ENCODE measurements at places on chromosomes 7 and 10.

DNA sequence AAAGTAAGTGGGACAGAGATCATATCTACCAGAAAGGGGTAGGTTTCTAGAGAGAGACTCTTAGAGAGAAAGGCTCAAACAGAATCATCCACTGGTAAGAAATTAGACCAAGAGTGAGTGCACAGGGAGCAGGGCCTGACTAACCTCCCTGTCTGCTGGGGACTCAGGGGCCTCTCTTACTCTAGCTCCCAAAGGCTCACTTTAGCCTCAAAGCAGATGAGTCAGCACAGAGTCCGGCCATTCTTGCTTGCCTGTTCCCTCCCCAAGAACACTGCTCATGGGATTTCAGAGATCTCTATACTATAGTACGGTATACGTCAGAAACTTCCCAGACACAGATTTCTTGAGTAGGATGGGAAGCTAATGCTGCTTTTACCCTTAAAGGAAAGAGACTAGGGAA, 32.7 kb downstream of the RBM28 start:
- no peak for DNase-seq

DNA sequence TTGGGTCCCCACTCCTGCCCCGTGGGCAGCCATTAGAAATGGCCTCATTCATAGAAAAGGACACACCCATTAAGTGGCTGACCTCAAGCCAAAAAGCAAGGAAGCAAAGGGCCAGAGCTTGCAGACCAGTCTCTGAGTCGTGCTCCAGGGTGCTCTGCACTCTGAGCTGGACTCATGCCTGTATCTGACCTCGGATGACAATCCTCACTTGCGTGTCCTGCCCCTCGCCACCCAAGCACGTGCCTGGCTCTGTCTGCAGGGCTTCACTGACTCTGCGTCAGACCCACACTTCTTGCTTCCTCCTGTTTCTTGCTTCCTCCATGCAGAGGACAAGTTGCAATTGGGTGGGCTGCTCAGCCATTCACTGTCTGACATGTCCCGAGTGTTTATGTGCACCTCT, 138.8 kb downstream of the OAT start:
- DNase-seq: no peak

DNA sequence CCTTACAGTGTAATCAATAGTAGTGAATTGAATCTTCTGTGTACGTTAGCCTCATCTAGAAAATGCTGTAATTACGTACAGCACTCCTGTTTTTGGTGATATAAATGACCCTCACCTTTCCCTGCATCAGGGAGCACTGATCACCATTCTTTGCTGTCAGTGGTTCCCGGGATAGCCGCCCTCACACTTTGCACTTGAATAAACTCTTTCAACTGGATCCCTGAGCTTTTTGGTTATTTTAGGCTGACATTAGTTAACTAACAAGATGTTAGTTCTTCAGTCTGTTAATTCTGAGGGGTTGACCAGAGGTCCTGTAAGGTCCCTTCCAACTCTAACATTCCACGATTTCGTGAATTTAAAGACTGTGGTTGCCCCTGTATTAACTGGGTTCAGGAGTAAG, 23.4 kb upstream of the ZC3HAV1 start:
- DNase-seq: no peak

DNA sequence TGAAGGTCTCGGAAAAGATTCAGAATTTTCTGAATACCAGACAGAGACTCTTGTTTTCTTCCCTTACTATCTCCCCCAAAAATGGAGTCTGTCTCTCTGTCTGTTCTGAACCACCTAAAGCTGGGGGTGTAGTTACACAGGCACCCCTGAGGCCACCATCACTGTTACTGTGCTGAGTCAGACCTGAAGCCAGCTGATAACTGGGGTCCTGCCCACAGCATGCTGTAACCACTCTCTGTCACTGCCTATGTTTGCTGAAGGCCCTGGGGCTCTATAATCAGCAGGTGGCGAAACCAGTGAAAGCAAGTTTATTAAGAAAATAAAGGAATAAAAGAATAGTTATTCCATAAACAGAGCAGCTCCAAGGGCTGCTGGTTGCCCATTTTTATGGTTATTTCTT, 575.2 kb upstream of the POT1 start:
- no peak for DNase-seq

- DNase-seq: no peak
Measured at GRCh38 chr7:24574950-24575349, 1.7 kb downstream of the PALS2 start.

DNA sequence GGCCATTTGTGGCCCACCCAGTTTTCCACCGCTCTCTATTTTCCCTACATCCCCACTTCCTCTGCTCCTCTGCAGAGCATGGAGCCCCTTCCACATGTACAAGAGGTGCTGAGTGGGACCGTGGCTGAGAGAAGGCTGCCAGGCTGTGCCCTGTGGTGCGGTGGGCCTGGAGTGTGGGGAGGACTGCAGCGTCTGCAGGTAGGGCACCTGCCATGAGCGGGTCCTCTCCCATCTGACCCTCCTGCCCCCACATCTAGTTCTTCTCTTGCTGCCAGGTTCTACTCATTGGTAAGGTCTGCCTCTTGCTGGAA, 145.6 kb upstream of the FAM20C start:
- no peak for DNase-seq

- no peak for DNase-seq
Measured at GRCh38 chr7:118855290-118855689, 630.8 kb downstream of the ANKRD7 start.

DNA sequence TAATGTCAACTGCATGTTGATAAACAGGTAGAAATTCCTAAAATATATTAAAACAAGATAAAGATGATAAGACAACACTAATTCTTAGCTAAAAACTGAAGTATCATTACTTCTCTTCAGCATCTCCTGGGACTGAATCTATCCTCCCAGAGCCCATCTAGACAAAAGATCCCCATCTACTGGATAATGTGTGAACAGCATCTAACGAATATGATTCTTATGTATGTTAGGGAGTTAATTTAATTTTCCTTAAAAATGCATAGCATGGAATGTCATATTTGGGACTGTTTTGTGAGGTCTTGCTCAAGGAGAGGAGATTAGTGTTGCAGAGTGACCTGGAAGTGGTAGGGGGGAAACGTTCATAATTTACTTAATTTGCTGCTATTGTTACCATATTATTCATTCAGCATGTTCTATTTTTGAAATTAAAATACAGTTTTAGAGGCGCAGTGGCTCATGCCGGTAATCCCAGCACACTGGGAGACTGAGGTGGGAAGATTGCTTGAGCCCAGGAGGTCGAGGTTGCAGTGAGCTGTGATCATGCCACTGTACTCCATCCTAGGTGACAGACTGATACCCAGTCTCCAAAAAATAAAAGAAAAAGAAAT, 305.1 kb upstream of the CSTF2T start:
- DNase-seq: no peak

- no peak for DNase-seq
Measured at GRCh38 chr10:11921800-11922392, 98.7 kb downstream of the PROSER2 start.

GRCh38 chr10:76404531-76404930, 973.1 kb downstream of the LRMDA start:
- DNase-seq: no peak

- DNase-seq: no peak
Measured at GRCh38 chr7:60017-60675, 132.2 kb upstream of the FAM20C start.

- DNase-seq: no peak
Measured at GRCh38 chr7:95609277-95609971, 13.1 kb upstream of the PDK4 start.

- DNase-seq: no peak
Measured at GRCh38 chr10:101840102-101840684, 3.4 kb downstream of the KCNIP2 start.

DNA sequence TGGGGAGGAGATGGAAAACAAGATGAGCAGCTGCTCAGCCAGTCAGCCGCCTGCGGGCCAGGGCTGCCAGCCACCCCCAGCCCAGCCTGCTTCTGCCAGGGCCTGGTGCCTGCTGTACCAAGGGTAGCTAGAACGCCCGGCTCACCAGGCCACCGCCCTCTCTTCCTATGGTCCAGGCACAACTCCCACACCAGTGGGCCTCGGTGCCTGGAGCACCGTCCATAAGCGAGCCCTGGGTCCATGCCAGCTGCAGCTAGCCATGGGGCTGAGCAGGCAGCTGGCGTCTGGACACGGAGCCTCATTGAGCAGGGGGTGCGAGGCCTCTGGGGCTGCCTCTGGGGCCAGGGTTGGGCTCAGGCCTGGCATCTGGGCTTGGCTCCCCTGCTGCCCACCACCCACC, 8.5 kb upstream of the RABGEF1 start:
- no peak for DNase-seq

- no peak for DNase-seq
Measured at GRCh38 chr10:129494740-129495139, 27.7 kb downstream of the MGMT start.

DNA sequence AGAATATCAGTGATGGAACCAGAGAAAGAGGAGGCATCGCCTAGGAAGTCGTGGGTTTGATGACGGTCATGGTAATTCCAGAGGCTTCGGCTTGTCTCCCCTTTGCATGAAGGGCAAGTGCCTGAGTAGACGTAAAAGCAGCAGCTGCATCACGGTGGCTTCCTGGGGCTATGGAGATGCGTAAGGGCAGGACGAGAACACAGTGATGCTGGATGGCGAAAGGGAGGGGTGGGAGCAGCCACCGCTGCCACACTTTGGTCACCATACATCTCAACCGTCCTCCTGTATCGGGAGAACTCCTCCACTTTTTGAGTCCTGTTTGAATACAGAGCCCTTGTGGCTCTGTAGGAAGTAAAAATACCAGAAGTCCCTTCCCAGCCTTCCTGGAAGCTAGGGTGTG, 182.7 kb downstream of the ZMYND11 start:
- DNase-seq: no peak

DNA sequence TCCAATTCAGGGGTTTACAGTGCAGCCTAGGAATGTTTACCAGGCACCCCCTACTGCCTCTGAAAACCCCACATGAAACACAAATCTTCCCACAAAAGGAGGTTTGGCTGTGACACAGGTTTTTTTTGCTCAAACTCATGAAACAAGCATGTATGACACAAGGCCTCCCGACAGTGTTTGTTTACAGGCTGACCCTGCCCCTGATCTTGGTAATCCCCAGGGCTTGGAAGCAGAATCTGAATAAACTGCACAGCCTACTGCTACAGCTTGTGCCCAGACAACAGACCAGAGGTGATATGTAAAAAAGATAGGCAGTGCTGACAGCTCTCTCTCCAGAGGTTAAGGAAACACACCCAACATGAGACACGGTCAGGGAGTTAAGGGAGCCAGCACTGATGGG, 184.2 kb downstream of the KMT2E start:
- no peak for DNase-seq

GRCh38 chr10:125961743-125962142, 65.4 kb downstream of the FANK1 start:
- no peak for DNase-seq

GRCh38 chr10:6494442-6494819, 85.6 kb downstream of the PRKCQ start:
- no peak for DNase-seq

DNA sequence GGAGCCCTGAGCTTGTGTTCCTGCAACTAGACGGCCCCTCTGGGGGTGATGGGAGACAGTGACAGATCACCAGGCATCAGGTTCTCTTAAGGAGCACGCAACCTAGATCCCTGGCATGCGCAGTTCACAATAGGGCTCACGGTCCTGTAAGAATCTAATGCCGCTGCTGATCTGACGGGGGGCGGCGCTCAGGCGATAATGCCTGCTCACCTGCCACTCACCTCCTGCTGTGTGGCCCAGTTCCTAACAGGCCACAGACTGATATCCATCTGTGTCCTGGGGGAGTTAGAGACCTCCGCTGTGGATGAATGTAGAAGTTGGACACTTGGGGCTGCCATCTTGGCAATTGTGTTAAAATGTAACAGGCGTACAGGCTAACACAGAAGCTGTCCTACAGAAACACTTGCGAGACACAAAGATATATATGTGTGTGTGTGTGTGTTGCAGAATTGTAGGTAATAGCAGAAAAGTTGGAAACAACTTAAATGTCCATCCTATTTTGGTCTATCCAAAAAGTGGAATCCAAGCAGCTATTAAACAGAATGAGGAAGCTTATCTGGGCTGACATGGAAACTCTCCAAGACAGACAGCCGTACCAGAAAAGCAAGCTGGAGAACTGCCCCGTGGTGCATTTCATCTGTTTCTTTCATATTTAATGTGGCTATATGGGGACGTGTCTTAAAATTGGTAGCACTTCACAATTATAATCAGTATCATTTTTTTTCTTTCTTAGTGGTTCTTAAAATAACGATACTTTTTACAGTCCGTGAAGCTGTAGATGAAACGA, 82.8 kb downstream of the MKI67 start:
- DNase-seq: no peak

DNA sequence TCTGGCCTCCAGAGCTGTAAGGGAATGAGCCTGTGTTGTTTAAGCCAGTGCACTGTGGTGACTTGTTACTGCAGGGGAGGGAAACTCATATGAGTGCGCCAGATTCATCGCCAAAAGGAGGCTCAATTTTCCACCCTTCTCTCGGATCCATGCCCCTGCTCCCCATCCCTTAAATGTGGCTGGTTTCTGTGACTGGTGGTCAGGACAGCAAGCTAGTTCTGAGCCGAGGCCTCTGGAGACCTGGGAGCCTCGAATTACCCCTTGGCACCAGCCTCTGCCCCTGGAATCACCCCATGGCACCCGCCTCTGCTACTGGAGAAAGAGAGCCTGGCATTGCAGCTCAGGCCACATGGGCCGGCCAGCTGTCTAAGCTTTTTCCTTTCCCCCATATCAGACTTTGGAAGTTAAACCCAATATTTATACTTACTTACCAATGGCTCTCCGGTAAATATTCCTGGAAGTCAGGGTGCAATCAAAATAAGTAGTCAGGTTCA, 39.9 kb upstream of the RBM33 start:
- no peak for DNase-seq

GRCh38 chr10:75472685-75473084, 41.3 kb downstream of the LRMDA start:
- DNase-seq: no peak

- no peak for DNase-seq
Measured at GRCh38 chr7:23285657-23286646, 13.2 kb upstream of the MALSU1 start.

DNA sequence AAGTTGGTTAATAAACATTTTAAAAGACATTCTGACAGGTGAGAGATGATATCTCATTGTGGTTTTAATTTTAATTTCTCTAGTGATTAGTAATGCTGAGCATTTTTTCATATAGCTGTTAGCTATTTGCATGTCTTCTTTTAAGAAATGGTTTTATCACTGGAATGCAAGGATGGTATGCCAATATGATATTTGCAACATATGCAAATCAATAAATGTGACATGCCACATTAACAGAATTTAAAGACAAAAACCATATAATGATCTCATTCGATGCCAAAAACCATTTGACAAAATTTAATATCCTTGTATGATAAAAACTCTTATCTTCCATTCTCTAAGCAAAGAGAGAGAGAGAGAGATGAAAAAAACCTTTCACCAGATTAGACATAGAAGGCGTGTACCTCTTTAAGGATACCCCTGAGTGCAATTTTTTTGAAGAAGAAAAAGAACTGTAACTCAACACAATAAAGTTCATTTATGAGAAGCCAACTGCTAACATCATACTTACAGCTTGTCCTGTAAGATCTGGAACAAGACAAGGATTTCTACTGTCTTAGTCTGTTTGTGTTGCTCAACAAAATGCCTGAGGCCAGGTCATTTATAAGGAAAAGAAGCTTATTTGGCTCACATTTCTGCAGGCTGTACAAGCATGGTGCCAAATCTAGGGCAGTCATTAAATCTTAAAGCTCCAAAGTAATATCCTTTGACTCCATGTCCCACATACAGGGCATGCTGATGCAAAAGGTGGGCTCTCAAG, 39.7 kb upstream of the ZMYND11 start:
- DNase-seq: no peak

Data from omental fat pad (tissue), 4 donors.